Activated CD4-positive, CD25-positive, alpha-beta regulatory T cell (primary cell): ENCODE measurements at places on chromosomes 1 and 21.

DNA sequence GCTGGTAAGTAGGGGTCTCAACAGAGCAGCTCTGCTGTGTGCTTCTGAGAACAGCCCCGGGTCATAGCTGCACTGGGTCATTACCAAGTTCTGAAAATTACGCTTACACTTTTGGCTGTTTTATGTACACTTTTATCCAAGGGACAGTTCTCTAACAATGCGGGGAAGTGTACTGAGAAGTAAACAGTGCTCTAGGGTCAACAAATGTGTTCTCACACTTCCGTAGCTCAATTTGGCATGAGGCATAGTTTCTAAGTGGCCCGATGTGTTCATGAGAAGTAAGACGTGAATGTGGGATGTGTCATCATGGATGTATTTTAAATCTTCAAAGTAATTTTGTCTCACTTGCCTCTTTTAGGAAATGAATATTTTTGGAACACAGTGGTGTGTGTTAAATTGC is 10.9 kb upstream of the VAMP3 start:
- no peak for DNase-seq

DNA sequence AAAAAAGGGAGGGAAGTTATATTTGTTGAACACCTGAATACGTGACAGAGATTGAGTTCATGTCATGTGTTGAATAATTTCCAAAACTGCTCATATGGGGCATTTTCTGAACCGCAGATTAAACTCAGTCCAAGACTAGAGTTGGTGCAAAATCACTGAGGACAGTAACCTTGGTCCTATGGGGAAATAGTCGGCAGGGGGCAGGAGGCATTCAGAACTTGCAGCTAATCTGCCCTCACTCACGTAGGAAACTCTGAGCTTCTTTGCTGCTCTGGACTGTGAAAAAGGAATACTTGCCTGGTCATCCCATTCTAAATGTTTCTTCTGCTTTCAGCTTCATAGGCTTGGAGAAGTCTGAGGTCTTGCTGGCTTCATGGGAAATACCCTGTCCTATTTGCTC is 228.3 kb upstream of the ZP4 start:
- no peak for DNase-seq

DNA sequence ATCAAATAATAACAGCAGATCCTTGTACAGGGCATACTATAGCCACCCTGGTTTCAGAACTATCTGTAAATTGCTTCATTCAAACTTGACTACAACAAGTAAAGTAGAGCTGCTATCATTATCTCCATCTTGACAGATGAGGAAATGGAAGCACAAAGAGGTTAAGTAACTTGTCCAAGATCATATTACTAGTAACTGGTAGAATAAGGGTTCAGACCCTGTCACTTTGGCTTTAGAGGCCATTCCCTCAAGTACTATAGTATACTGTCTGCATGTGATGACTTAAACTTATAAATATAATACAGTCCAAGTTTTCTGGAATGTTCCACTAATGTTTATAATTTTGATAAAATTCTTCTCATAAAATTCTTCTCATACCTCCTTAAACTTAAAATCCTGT is 24.8 kb downstream of the PGM1 start:
- no peak for DNase-seq

DNA sequence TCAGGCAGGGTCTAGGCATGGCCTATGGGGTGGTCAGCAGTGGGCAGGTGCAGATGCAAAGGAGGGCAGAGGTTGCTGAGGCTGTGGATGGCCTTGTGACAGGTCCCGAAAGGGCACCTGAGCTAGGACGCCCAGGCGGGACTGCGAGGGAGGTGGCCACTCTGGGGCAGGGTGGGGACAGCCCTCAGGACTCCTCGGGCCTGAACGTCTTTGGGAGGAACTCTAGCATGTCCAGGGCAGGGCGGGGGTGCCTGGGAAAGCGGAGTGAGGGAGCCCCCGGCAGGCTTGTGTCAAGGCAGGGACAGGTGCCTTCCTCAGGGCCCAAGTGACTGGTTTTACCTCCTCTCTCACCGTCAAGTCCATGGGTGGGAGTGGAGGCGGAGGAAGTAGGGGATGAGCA is 125.4 kb upstream of the WNT4 start:
- no peak for DNase-seq

- DNase-seq: no peak
Observed at GRCh38 chr1:225883616-225884265, 1.6 kb upstream of the TMEM63A start.

- no peak for DNase-seq
Observed at GRCh38 chr1:228036701-228037231, 30.0 kb downstream of the WNT3A start.

- no peak for DNase-seq
Observed at GRCh38 chr1:110697606-110698005, 22.9 kb upstream of the KCNA3 start.

DNA sequence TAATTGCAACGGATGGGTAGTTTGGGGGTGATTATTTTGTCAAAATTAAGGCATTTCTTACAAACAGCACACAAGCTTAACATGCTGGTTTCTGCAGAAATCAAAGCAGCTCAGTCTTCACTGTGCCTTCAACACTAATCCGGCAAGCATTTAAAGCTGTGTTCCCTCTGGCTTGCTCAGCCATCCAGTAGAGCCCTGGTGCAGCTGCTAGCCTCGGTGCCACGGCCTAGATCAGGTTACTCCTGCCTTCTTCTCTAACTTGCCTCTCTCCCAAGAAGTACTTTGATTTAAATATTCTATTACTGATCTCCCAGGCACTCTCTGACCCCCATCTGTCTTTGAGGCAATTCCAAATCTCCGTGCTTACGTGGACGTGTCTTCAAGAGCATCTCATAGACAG is 85.6 kb downstream of the GREM2 start:
- no peak for DNase-seq

- DNase-seq: no peak
Observed at GRCh38 chr1:197660389-197660788, 114.9 kb downstream of the DENND1B start.

GRCh38 chr1:15723631-15724246 is 12.3 kb upstream of the SLC25A34 start:
- no peak for DNase-seq

- DNase-seq: no peak
Observed at GRCh38 chr1:84775535-84775920, 85.3 kb upstream of the SSX2IP start.

DNA sequence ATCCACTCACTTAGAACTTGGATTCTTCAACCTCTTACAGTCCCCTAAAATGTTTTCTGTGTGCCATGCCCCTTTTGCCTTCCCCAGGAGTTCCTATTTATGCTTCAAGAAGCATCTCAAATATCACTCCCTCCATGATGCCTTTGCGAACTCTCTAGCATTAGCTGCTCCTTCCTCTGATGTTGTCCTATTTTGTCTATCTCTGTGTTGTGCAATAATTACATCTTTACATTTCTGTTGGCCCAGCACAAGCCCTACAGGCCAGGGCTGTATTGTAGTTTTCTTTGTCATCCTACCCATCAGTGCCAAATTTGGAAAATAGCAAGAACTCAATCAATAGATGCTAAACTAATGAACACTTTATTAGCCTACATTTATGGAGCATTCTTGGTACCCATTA is 125.8 kb downstream of the ST6GALNAC5 start:
- no peak for DNase-seq

- no peak for DNase-seq
Observed at GRCh38 chr1:172163498-172164215, 256.8 kb upstream of the C1orf105 start.

GRCh38 chr1:53722025-53722424 is 16.9 kb downstream of the GLIS1 start:
- no peak for DNase-seq
